PC-3 (cell line): ENCODE measurements at places on chromosomes 13 and 19. TPM values are rescaled to one million over a fixed set of nuclear protein-coding genes. Genes with fewer than 3 reads are reported as not detected.

DNA sequence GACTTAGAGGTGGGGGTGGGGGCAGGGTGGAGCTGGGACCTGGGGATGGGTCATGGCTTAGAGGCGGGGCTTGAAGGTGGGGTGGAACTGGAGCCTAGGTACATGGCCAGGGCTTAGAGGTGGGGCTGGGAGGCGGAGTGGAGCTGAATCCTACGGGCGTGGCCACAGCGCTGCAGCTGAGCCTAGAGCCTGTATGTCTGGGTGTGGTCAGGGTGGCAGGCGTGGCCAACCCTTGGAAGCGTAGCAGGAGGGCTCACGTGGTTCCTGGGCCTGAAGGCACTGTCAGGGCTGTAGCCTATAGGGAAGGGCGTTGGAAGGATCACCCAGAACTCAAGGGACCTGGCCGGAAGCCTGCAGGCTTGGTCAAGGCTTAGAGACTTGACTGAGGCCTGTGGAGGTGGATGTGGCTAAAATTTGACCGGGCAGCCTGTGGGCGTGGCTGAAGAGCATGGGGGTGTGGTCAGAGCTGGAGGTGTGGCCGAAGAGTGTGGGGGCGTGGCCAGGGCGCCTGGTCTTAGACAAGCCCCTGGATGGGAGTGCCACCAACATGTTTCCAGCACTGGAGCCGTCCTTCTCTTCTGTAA, 24.3 kb downstream of the COLGALT1 start:
- DNase-seq, result peak; percentile 58

DNA sequence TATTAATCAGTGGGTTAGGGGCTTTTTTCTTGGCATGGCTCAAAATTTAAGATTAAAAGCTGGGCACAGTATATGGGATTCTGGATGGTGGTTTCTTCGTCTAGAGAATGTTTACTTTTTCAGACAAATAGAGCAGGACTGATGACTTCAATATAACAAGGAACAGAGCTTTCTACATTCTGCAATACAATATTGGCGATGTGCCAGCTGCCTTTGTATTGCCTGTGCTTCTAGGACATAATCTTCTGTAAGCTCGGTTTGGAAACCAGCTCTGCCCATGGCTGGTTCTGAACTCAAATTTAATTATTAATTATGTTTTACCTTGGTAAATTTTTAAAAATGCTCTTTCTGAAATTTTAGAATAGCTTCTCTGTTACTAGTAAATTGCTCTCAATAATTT, 139.1 kb upstream of the TRPC4 start:
- DNase-seq, result no peak

GRCh38 chr19:9498183-9498902, at the start of gene ZNF560:
Gene ZNF560 (minus strand): TSS chr19:9498616. CDS start chr19:9475313, 23,303 bp downstream.
- no peak for DNase-seq

DNA sequence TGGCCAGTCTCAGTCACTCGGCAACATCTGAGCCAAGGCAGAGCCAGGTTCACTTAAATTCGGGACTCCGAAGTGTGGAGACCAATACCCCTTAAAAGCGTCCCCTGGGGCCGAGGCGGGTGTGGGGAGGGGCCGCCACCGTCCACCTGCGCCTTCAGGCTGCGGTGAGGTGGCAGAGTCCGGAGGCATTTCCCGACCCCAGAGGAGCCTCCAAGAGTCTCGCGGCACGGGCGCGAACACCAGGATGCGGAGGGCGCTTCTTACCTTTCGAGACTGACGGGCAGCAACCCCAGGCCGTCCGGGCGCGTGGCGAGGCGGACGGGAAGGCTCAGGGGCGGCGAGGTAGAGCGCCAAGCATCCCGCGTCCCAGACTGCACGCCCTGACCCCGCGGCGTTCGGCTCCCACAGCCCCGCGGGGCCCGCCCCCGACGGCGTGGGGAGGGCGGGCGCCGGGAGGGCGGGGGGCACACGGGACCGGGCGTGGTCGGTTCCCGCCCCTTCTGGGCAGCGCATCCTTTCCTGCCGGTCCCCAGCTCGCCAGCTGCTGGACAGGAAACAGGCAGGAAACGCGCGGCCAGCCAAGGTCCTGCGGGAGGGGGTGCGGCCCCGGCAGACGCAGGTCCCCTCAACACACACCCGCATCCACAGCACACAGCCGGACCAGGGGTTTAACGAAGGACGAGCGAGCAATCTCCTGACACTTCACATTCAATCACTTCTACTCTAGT, at the start of gene THSD1:
TSS of gene THSD1 (minus strand) at position 406 of the 728 bp plus-strand sequence. CDS start 3,572 bp downstream, outside the sequence.
- DNase-seq, result peak; percentile 31

ZNF829 gene
- not detected in 2 replicates for total RNA-seq

IQCN gene
- total RNA-seq, result 0.33 and 0.69 TPM in 2 replicates

GRCh38 chr19:32188921-32189320, 156.5 kb upstream of the ZNF507 start:
- DNase-seq, result no peak

GRCh38 chr19:3135961-3136683, at the start of gene GNA15:
Gene GNA15 (plus strand): TSS chr19:3136033. CDS start chr19:3136451, 418 bp downstream.
- no peak for DNase-seq

PABPC3 gene
- 0.17 and 0.26 TPM in 2 replicates for total RNA-seq

GRCh38 chr19:47058621-47059022, 10.2 kb upstream of the TMEM160 start:
- no peak for DNase-seq

DNA sequence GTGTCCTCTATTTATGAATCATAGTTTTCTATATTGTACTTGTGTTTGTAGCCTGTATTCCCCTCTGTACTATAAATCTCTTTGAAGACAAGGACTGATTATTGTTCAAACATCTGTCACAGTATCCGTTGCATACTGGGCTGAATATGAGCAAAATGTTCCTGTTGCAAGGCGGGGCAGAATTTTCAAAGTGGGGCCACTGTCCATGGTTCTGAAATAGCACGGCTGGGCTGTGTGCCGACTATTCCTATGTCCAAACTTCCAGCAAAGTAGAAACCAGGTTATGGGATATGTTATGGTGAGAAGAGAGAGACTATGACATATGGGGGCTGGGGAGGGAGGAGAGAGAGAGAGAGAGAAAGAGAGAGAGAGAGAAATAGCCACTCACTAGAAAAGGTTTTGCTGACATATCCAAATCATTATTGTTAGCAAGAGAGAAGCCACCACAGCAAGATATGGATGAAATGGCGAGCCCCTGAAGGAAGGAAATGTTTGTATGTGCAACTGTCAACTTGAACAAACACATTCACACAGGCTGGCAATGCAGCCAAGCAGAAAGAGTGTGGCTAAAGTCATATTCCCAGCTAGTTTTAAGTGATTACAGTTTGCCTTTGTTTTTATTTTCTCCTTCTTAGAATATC, 107.0 kb upstream of the GPR12 start:
- peak; percentile 38 for DNase-seq

GRCh38 chr13:65789815-65790214, 1440.3 kb downstream of the PCDH9 start:
- DNase-seq, result peak; percentile 35

GRCh38 chr19:1751367-1752008, 1.8 kb upstream of the ONECUT3 start:
- no peak for DNase-seq

GRCh38 chr13:79481685-79482052, 714 bp downstream of the NDFIP2 start:
- DNase-seq, result peak; percentile 21

NECTIN2 gene
- total RNA-seq, result 61.0 and 71.6 TPM in 2 replicates

ACP5 gene
- not detected in 2 replicates for total RNA-seq

- DNase-seq, result no peak
Observed at GRCh38 chr19:41610789-41611188, 16.1 kb downstream of the CEACAM4 start.

DNA sequence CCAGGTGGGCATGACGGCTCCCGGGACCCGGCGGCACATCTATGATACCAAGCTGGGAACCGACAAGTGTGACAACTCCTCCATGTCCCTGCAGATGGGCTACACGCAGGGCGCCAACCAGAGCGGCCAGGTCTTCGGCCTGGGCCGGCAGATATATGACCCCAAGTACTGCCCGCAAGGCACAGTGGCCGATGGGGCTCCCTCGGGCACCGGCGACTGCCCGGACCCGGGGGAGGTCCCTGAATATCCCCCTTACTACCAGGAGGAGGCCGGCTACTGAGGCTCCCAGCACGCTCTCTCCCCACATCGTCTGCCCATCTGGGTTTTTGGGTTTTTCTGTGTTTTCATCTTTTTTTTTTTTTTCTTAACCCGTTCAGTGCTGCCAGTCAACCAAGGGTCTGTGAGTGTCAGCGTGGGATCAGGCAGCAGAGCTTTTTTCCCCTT, 2.3 kb upstream of the ABCA7 start:
- no peak for DNase-seq
